T-helper 2 cell (primary cell): ENCODE measurements at places on chromosomes 3 and 15.
A peak's percentile ranks its signal among the peaks of the same experiment; 100 is the strongest.

DNA sequence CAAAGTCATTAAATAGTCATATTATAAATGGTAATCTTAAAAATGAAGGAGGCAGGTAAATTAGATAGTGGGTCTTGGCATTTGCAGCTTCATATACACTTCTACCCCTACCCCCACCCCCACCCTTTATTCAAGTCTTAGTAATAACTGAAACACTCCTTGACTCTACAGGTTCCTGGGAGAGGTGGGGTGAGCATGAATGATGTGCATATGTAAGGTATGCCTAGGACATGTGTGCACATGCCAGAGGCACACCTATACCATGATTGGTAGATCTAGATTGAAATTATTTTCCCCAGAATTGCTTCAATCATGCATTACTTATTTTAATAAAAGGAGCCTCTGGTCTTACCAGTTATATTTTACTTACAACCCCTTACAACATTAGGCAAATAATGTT lies 40.1 kb upstream of the PDCD6IP start:
- no peak for DNase-seq

- peak; percentile 70 for DNase-seq
Observed at GRCh38 chr3:48151058-48151806, 37.0 kb downstream of the CDC25A start.

GRCh38 chr3:187017511-187018230 lies 87.3 kb downstream of the ST6GAL1 start:
- no peak for DNase-seq

GRCh38 chr3:167887096-167887495 lies 151.6 kb downstream of the SERPINI1 start:
- DNase-seq: no peak

DNA sequence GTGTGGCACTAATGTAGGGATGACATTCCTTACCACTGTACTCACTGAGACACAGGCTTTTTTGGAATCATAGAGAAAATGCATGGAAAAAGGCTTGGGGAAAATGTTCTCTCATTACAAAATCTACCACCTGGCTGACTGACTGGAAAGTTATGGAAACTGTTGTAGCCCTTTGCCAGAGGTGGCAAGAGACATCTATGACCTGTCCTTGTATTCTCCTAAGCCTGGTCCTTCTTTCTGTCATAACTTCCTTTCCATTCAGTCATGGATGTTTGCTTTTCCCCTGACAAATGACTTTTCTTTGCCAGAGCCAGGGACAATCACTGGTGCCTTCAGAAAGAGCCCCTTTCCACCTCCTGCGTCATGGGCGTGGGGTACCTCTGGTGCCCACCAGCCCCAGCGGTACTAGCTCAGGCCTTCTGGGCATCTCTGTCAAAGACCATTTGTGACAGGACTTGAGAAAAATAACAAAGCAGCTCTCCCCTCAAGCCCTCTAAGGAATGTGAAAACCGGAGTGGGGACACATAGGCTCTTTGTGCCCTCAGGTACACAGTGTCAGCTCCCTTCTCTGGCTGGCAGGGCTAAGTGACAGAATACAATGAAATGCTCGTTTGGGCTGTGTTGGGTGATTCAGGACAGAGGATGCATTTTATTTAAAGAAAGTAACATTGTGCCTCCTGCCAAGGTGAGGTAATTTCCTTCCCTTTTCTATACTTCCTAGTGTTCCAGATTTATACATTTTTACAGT lies 381.1 kb upstream of the RASGRP1 start:
- DNase-seq: no peak

DNA sequence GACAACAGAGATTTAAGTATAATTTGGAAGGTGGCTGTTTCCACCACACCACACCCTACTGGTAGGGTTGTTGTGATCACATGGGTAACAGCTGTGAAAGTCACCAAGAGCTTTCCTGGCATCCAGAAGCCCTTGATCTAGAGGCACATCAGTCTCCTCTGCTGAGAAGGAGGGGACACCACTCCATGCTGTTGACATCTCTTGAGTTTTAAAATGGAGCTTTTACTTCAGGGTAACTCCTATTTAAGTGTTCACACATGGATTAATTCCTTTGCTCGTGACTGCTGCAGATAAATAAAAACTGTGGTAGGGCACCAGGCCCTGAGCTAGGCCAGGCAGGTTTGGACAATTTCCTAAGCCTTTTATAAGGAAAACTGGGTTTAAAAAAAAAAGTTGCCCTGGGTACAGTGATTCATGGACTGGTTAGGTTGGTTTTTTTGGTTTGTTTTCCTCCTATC lies 7.5 kb downstream of the EXOSC7 start:
- no peak for DNase-seq

- peak; percentile 62 for DNase-seq
Observed at GRCh38 chr15:84570164-84570735, 30.6 kb upstream of the ZSCAN2 start.

DNA sequence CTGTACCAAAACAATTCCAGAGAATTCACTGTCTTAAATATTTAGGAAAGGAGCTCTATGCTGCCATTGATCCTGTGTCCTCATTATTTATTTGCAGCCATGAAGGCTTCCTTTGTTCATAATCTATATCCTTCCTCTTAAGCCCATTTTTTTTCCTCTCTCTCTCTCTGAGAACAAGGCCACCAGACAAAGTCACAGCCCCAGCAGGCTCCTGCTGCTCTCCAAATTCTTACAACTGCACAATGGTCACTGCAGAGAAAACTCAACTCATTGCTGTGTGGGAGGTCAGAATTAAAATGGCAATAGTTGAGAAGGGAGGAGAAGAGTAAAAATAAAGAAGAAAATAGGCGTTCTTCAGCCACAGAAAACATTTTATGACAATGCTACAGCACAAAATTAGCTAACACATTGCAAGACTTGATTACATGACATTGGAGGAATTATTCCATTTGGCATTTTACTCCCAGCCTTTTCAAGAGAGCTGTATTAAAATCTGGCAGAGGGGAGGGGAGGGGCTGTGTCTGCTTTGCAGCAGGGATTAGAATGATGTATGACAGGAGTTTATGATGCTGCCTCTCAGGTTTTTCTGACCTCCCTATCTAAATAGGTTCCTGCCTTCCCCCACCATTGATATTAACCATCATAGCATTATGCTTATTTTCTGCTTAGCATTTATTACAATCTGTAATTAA lies 399.7 kb upstream of the THBS1 start:
- no peak for DNase-seq

DNA sequence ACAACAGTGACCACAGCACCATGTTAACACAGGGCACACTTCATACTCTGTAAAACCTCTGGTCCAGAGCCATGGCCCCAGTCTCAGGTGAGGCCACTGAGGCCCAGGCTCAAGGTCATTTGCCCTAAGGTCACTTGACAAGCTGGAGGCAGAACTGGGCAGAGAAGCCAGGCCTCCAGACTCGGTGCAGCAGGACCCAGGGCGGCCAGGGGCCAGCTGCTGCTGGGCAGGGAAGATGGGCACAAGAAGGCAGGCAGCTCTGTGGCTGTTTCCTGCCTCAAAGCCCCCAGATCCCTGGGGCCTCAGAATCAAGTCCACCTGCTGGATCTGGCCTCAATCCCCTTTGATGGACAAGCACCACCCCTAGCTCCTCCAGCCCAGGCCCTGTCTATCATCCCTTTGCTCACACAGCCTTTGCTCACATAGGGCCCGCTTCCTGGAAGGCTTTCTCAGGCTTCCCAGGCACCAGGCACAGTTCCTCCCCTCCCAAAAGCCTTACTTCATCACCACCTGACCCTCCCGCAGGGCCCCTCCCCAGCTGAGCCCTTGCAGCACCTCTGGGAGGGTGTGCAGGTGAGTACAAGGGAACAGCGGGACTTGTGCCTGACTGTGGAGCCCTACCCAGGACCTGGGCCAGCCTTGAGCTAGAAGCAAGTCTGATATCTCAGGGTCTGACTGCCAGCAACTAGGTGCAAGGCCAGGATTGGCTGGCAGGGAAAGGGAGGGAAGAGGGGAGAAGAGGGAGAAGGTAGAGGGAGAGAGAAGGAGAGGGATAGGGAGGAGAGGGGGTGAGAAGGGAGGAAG lies 38.0 kb upstream of the LINGO1 start:
- DNase-seq: no peak

GRCh38 chr3:15071699-15072098 lies 6.6 kb upstream of the MRPS25 start:
- DNase-seq: no peak

GRCh38 chr15:73956743-73957135 lies 30.5 kb downstream of the LOXL1 start:
- DNase-seq: no peak

GRCh38 chr3:20040548-20041196 lies 426 bp downstream of the KAT2B start:
- peak; percentile 43 for DNase-seq

GRCh38 chr3:100516838-100517237 lies 24.4 kb downstream of the TMEM45A start:
- no peak for DNase-seq

- DNase-seq: peak; percentile 45
Observed at GRCh38 chr3:72533591-72534473, 314.4 kb downstream of the SHQ1 start.

- no peak for DNase-seq
Observed at GRCh38 chr3:23602971-23603370, 202.8 kb upstream of the UBE2E1 start.

- DNase-seq: no peak
Observed at GRCh38 chr3:125589547-125590122, 5.7 kb downstream of the OSBPL11 start.

GRCh38 chr3:38645076-38645475 lies 4.4 kb downstream of the SCN5A start:
- no peak for DNase-seq

DNA sequence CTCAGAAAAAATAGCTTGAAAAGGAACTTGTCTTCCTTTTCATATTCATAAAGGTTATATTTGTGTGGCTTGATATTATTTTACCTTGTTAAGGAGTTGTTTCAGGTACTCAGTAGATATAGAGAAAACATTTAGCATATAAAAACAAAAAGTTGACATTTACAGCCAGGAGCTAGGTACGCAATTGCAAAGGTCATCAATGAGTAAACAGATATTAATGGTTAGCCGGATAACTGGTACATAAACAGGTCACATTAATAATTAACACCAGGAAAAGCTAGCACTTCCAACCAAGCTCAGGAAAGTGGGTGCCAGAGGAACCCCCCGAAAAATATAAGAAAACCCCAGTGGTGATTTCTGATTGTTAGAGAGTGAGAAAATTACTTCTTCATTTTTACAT lies 146.6 kb upstream of the NR2F2 start:
- no peak for DNase-seq

GRCh38 chr3:26256224-26256623 lies 366.3 kb upstream of the LRRC3B start:
- DNase-seq: no peak

DNA sequence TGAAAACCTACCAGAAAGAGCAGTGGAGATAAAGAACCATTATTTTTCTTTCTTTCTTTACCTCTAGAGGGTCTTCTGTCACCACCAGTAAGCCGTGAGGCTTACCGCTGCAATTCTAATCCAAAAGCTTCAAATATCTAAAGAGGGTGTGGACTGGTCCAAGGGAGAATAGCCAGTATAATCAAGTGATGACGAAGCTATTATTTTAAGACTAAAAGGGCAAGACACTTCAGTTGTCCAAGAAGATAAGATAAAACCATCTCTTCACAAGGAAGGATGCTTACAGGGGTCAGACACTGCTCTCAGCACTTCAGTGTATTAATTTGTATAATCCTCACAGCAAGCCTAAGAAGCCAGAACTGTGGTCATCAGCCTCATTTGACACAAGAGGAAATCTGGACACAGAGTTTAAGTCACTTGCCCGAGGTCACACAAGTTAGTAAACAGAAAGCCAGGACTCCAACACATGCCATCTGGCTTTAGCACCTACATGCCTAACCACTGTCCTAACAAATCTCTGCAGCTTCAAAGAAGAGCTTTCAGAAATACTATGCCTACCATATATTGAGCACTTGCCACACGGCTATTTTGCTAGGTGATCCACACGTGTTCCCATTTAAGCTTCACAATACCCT lies 14.6 kb downstream of the HDC start:
- no peak for DNase-seq

GRCh38 chr3:9021271-9022009 lies 58.2 kb upstream of the RAD18 start:
- DNase-seq: no peak

- no peak for DNase-seq
Observed at GRCh38 chr3:124552224-124552623, 178.0 kb upstream of the UMPS start.

- DNase-seq: no peak
Observed at GRCh38 chr3:120025520-120025919, 68.7 kb downstream of the GSK3B start.

DNA sequence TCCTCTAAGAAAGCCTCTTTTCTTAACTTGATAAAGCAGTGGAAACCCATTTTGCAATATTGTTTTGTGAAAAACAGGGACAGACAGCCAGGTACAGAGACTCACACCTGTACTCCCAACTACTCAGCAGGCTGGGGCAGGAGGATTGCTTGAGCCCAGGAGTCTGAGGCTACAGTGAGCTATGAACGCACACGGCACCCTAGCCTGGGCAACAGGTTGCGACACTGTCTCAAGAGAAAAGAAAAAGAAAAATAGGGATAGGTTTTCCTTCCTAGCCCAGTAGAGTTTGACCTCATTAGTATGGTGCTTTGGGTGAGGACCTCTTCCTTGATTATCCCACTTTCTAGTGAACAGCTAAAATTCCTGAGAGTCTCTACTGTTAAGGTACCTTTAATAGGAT lies 17.5 kb upstream of the YEATS2 start:
- no peak for DNase-seq

DNA sequence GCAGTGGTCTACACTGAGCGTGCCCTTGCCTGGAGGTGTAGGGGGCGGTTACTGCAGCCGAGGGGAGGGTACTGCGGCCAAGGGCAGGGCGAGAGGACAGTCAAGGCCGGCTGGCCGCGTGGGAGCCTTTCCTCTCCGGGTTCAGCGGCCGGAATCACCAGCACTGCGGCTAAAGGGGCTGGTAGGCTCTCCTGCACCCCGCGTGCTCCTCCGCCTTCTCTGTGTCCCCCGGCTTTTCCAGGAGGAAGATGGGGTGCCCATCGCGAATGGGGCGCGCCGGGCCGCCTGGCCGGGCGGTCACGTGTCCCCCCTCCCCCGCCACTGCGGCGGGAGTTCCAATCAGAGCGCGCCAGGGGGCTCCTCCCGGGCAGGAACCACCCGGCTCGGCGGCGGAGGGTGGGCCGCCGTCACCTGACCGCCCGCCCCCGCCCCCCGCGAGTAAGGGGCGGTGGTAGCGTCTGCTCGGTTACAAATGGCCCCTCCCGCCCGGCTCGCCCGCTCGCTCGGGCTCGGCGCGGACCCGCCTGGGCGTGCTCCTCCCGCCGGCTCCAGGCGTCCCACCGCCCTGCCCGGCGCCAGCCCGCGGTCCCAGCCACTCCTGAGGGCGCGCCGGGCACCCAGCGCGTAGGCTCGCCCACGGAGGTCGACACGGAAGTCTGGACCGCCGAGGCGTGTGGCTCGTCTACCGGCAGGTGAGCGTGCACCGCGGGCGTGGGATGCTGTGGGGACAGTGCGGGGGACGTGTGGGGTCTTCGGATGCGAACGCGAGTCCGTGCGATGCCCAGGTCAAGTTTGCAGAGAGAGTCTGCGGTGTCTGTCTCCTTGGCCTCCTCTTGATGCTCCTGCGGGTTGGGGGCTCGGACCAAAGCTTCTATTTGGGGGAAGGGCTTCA lies 242.6 kb upstream of the TOPAZ1 start:
- no peak for DNase-seq

GRCh38 chr3:10550705-10551104 lies 45.3 kb upstream of the ATP2B2 start:
- no peak for DNase-seq
